ENCODE measurements at places on chromosomes 5 and 9.

DNA sequence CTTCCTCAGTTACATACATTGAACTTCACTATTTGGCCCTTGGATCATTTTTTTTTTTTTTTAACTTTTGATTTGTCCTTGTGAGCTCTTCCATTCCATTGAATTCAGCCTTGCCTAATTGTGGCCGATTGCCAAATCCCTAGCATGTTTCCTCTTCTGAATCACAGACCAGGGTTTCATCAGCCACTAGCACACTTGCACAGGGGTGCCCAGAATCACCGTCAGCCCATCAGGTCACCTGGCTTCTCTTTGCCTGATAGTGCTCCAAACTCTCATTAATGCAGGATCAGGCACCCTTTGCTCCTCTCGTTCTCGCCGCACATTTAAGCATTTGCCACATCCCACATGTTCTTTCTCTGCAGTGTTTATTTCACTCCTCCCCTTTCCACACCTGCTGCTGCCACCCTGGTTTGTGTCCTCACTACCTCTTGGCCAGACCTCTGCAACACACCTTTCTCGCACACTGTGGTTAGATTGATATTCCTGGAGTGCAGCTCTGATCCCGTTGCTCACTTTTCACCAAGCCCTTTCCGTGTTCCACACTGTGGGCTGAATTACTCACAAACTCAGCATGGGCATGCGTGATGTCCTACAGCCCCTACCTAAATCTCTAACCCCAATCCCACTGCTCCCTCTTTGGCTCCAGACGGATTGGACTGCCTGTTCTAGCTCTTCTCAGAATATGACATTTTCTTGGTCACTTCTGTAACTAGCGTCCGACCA, 9.8 kb downstream of the PIK3R1 start:
- peak; percentile 11 for DNase-seq

- no peak for DNase-seq
Measured at GRCh38 chr5:68557162-68557936, 341.8 kb downstream of the PIK3R1 start.

DNA sequence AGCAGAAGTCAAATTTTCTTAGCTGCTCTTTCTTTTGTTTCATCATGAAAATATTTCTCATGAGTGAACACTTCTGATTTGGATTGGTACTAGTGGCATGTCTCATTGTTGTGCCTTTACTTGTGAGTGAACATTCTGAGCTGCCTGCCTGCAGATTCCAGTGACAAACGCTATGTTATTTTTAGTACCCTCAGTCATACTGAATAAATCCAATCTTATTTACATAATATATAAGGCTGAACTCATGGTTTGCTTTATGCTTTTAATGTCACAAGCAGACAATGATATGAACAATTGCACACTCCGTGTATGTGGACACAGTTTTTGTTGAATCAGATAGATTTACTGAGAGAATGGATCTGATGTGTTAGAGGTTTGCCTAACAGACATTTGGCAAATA, 67.8 kb downstream of the ACTBL2 start:
- DNase-seq = no peak

GRCh38 chr5:54944364-54944763, 41.0 kb downstream of the ESM1 start:
- DNase-seq = no peak

GRCh38 chr9:119175581-119175980, 193.7 kb downstream of the BRINP1 start:
- no peak for DNase-seq

GRCh38 chr5:135887881-135888614, 7.6 kb downstream of the IL9 start:
- no peak for DNase-seq

DNA sequence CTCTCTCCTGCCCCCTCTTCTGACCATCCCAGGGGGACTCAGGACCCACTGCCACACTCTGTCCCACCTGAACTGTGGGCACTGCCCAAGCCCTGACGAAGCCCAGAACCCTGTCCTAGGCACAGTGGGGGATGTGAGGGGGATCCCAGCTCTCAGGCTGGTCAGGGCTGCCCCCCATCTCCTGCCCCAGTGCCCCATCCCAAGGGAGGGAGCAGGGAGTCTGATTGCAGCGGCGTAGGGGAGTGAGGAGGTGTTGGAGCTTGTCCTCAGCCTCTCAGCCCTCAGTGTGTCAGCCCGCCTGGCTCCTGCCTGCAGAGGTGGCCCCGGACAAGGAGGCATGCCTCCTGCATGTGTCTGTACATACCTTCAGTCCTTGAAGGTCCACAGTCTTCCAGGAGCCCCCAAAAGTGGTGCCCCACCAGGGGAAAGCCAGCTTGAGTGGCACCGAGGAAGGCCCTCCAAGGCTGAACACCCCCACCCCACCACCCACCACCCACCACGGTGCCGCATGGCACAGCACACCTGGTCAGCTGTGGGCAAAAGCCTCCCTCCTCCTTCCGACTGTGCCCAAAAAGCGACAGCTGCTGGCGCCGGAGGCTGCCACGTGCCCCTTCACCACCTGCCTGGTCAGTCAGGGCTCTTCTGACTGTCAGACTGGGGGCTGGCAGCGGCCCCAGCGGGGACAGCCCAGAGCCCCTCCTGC, 930 bp downstream of the SARDH start:
- DNase-seq = no peak

- DNase-seq = no peak
Measured at GRCh38 chr5:178241231-178241663, 8.6 kb upstream of the PHYKPL start.

DNA sequence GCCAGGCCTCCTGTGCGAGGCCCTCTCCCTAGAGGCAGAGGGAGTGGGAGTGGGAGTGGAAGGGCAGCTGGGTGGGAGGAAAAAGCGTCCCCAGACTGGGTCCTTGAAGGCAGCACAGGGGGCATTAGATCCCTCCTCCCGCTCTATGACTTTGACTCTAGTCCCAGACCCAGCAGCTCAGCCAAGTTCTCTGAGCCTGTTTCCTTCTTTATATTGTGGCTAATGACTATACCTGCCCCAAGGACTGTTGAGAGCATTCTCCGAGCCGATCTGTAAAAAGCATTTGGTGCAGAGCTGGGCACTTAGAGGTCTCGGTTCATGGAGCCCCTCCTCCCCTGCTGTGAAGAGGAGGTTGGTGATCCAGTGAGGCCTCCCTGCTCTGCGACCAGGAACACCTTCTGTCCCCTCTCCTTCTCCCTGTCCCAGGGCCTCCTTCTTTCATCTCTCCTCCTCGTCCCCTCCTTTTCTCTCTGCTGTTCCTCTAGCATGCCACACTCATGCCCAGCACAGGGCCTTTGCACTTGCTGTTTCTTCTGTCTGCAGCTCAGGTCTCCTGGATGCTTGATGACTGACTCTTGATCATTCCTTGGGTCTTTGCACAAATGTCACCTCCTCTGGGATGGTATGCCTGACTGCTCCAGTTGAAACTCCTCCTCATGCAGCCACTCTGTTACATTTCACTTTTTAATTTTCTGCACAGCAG, 23.4 kb upstream of the PSD2 start:
- DNase-seq = no peak

- DNase-seq = peak; percentile 92
Measured at GRCh38 chr5:145936401-145937131, at the start of gene SH3RF2. Gene SH3RF2 (plus strand): TSS chr5:145936578. CDS start chr5:145937929, 1,351 bp downstream.
